Mesendoderm (in vitro differentiated cells): ENCODE measurements at places on chromosomes 11 and 22.
A peak's percentile ranks its signal among the peaks of the same experiment; 100 is the strongest.

GRCh38 chr11:123020968-123021367 is 39.3 kb upstream of the BSX start:
- peak; percentile 84 for DNase-seq

DNA sequence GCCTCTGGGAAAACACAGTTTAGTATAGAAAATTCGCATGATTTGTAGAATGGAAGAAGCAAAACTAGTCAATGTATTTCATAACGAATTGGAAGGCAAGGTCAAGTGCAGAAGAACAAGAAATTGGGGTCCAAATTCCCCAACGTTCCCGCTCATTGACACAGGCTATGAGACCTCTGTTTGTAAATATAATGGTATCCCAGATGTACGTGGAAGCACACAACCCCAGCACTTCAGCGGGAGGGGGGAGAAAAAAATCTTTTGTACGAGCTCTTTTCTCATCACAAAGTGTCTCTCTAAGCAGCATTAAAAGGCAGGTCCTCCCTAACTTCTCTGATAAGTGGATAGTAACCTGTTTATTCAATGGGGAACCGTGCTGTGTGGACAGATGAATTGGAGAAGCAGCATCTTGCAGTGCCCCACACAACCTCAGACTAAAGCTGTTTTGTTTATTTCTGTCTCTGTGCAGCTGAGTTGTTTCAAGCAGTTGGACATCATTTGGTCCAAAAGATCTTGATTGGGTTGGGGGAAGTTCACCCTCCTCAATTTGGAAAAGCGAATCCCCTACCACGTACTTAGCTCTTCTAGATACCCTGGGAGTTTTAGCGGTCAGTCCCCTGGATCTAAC is 1.1 kb upstream of the GAB2 start:
- no peak for DNase-seq

GRCh38 chr11:66274219-66274618 is 3.8 kb upstream of the CNIH2 start:
- DNase-seq = no peak

DNA sequence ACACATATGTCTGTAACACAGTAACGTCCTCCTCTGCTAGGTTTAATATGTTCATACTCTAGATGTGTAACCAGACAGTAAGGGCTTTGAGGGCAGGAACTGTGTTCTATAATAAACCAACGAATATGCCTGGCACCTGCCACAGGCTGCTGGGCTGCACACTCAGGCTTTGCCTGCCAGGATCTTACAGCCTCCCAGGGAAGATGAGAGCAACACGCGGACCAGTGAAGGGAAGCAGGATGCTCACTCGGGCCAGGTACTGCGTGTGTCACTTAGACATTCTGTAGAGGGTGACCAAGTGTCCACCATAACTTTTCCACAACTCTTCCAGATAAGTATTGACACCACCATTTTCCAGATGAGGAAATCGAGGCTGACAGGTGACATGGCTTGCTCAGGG is 21.7 kb upstream of the BAIAP2L2 start:
- no peak for DNase-seq

DNA sequence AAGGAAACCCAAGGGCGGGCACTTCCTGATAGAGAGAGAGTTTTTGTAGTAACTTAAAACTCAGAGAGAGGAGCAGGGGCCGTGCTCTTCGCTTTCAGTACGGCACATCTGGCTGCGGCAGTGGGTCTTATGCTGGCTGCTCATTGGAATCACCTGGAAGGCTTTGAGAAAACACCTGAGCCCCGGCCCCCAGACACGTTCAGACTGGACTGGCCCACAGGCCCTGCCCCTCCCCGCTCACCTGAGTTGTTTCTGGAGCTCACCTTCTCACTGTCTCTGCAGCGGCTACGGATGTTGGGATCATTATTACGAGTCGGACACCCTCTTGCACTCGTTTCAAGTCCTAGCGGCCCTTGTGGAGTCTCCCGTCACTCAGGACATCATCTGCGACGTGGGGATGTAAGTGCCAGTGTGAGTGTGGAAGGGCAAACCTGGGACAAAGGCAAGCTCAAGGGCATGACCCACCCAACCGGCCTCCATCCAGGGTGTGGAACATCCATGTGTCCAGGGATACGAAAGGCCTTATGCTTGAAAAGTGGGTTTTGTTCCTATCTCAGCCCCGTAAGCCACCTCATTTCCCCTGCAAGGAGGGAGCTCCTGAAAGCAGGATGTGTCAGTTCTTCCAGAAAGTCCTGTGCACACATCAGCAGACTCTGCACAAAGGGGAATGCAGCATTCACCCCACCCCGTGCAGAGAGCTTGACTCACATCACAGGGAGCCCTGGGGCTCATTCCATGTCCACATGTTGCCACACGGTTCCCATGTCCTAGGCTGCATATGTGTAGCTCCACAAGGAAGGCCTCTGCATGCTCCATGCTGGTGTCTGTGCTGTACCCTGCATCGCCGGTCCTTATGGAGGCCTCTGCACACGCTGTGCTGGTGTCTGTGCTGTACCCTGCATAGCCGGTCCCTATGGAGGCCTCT is 5.4 kb downstream of the NADSYN1 start:
- no peak for DNase-seq

DNA sequence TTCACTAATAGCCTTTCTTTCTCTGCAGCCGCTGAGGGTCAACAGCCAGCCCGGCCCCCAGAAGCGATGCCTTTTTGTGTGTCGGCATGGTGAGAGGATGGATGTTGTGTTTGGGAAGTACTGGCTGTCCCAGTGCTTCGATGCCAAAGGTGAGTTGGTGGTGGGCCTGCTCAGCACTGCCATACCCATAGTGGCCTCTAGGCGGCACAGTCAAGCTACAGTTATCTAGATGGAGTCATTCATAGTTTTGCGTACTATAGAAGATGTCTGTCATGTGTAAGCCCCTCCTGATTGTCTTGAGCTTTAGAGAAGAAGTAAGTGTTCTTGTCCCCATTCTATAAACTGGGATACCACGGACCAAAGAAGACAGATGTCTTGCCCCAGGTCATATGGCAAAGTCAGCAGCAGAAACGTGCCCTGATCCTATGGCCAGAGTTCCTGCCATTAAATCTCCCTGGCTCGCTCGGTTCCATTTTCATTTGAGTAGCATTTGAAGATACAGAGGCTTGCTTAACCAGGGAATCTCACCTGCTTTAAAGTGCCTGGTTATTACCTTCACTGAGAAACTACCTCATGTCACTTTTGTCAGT is 42.1 kb upstream of the CRTAM start:
- peak; percentile 67 for DNase-seq

- no peak for DNase-seq
Measured at GRCh38 chr11:2128511-2129307, 10.5 kb downstream of the IGF2 start.

DNA sequence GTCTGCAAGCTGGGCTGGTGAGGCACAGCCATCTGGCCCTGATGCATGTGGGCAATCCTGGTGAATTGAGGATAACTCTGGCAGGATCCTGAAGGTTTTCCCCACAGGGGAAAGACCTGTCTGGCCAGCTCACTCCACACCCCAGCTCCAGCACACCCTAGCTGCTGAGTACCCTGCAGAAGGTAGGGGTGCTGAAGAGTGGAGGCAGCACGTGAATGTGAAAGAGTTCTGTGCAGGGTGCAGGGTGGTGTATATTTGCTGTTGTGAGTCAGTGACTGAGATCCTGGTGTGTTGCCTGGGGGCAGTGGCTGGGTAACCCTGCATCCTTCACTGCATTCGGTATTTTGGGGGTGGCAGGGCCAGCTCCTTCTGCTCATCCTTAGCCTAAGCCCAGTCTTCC is 22.4 kb downstream of the DGAT2 start:
- no peak for DNase-seq

DNA sequence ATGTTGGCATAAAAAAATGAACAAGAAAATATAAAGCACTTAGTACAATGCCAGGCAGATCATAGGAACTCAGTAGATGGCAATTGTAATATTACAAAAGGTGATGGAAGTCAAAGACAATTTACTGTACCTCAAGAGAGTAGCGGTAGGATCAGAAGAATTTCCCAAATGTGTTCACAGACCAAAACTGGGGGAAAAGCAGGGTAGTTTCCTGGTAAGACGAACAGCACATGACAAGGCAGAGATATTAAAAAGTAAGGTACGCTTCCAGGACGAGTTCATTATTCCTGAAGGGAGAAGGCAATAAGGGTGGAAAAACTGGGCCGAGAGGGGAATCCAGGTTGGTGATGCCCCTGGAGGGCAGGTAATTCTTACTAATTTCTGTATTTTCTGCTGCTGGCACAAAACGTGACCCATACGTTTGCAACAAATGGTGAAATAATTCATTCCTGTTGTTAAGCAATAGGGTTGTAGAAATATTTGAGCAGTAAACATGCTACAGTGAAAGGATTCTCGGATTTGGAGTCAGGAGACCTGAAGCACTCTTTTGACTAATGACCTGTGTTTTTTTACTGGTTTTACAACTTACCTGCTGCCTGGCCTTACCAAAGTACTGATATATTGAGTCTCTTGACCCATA is 786 bp upstream of the ANKRD42 start:
- no peak for DNase-seq

DNA sequence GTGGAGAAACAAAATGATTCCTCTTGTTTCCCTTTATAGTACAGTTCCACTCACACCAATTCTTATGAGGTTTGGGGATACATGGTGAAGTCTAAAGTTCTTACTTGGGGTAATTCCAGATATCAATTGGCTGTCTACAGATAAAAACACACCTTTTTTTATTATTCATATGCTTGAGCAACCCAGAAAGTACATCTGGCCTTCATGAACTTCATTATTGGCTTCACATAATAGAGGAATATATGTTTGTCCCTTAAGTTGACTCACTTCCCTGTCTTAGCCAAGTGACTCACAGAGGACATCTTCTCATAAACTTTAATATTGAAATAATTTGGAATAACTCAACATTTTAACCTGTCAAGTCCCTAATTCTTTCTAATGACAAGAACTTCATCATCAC is 36.3 kb upstream of the SOX6 start:
- no peak for DNase-seq

DNA sequence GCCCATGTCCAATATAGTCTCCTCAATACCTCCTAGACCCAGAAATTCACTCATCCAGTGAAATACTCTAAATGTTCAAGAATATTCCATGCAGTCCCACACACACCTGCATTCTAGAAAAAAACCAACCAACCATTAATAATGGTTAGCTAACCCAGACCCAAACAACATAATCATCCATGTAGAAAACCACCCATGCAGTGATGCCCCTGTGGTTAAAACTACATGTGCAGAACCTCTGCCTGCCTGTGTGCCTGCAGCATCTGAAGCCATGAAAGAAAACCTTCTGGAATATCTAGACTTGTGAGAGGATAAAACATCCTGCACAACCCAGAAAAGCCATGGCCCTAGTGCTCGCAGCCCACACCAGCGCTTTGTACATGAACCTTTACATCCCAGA is 47.8 kb downstream of the SLC22A12 start:
- DNase-seq = no peak

DNA sequence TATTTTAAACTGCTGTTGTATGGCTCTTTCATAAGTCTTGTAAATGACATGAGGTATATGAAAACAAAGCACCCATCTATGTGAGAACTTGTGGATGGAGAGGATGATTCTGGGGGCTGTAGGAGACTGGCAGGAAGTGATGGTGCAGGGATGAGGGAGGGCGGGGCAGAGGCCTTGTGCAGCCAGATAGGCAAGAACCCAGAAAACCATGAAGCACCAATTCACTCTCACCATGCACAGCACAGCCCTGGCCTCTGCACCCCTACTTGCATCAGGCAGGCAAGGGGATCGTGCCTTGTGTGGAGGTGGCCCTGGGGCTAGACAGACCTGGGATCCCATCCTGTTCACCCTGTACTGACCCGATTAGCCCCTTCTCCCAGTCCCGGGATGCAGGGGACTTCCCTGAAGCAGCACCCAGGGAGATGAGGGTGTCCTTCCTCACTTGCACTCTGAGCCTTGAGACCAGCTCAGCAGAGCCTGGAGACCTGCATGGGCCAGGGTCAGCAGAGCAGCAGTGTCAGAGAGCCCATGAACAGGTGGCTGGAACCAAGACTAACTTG is 85.5 kb downstream of the MORC2 start:
- DNase-seq = no peak

- DNase-seq = peak; percentile 18
Measured at GRCh38 chr11:121328967-121329679, 36.6 kb downstream of the SC5D start.

DNA sequence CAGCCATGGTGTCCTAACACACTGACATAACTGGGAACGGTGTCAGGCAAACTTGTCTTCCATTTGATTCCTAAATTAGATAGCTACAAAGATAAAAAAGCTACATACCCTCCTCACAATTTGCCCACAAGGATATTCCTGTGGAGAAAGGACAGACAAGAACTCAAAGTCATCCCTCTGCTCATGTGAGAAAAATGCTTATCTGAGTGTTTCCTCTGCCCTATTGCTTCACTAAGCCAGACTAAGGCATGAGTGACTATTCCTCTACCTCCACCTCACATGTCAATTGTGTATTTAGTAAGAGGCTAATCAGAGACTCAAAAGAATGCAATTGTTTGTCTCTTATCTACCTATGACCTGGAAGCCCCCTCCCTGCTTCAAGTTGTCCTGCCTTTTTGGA is 247.7 kb downstream of the DDX10 start:
- DNase-seq = peak; percentile 87

GRCh38 chr11:113106507-113106906 is 145.3 kb downstream of the NCAM1 start:
- DNase-seq = no peak

DNA sequence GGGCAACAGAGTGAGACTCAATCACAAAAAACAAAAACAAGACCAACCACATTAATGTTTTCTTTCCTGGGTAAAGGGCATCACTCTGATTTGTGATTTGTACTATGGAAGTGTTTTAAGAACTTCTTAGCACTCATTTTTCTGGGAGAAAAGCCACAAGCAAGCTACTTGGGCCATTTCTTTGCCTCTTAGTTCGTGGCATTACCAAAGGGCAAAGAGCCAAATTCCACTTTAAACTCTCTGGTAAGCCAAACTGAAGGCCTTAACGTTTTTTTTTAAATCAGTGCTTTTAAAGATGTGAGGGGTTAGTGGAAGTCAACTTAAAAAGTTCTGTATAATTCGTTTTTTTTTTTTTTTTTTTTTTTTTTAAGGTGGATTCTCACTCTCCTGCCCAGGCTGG is 36.9 kb downstream of the CAT start:
- no peak for DNase-seq
